ENCODE measurements at places on chromosomes 4 and X. TPM values are rescaled to one million over a fixed set of nuclear protein-coding genes. Genes with fewer than 3 reads are reported as not detected.

The EDA gene
- total RNA-seq = 15.2 TPM

- H3K4me1 ChIP-seq = no peaks in the 10 kb centered on the region
- peaks cover 88% of the 10 kb centered on the region for H3K36me3 ChIP-seq
- H3K27ac ChIP-seq = no peak overlapping the region
- H3K27me3 ChIP-seq = no peaks in the 10 kb centered on the region
- no peak overlapping the region for H3K4me3 ChIP-seq
- no peak for DNase-seq
These were observed 9.2 kb downstream of the LAGE3 start for GRCh38 chrX:154469880-154470279.

DNA sequence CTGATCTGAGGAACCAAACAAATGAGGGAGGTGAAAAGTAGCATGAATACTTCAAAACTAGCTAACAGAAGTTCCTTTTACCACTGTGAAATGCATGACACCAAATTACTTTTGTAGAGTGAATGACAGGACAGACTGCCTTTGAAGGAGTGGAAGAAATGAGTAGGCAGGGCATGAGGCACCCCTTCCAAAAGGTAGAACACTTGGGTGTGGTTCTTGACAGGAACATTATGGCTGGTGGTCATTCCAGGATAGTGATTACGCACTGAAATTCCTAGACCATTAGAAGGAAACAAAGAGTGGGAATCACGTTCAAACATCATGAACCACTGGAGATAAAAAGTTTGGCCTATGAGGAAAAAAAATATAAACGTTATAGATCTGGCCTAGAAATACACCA lies 4.9 kb downstream of the HUWE1 start:
- H3K36me3 ChIP-seq = no peaks in the 10 kb centered on the region
- no peaks in the 10 kb centered on the region for H3K27me3 ChIP-seq
- peaks cover 2% of the 10 kb centered on the region for H3K4me1 ChIP-seq
- DNase-seq = no peak

- no peak for DNase-seq
- no peak overlapping the region for H3K27ac ChIP-seq
- no peak overlapping the region for H3K4me3 ChIP-seq
- no peaks in the 10 kb centered on the region for H3K27me3 ChIP-seq
- no peaks in the 10 kb centered on the region for H3K4me1 ChIP-seq
These were observed 6.2 kb upstream of the PCDH18 start for GRCh38 chr4:137538526-137538925.

DNA sequence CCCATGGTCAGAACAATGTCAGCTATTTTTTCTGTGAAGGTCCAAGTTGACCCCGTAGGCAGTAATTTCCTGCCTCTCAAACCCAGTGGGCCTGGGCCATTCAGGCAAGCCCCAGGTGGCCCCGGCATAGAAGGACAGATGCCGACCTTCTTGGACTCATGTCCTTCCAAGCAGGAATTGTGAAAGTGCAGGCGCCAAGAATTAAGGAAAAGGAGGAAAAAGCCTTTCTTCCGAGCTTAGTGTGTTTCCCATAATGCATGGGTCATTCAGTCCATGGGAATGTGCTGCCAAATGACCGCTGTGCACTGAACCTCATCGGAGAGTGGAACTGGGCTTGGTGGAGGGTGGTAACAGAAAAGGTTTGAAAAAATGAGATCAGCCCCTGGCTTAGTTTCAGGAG lies 196.5 kb upstream of the HS3ST1 start:
- H3K4me1 ChIP-seq = no peaks in the 10 kb centered on the region
- no peak overlapping the region for H3K27ac ChIP-seq
- H3K4me3 ChIP-seq = no peak overlapping the region
- H3K36me3 ChIP-seq = no peaks in the 10 kb centered on the region
- no peaks in the 10 kb centered on the region for H3K27me3 ChIP-seq

- H3K36me3 ChIP-seq = no peaks in the 10 kb centered on the region
- H3K4me1 ChIP-seq = no peaks in the 10 kb centered on the region
- DNase-seq = no peak
- no peaks in the 10 kb centered on the region for H3K27me3 ChIP-seq
These were observed 17.0 kb downstream of the SLC9B1 start for GRCh38 chr4:103002551-103002950.

GRCh38 chr4:56229947-56230346 lies 157.3 kb downstream of the AASDH start:
- peaks cover 3% of the 10 kb centered on the region for H3K36me3 ChIP-seq
- no peak overlapping the region for H3K4me3 ChIP-seq

DNA sequence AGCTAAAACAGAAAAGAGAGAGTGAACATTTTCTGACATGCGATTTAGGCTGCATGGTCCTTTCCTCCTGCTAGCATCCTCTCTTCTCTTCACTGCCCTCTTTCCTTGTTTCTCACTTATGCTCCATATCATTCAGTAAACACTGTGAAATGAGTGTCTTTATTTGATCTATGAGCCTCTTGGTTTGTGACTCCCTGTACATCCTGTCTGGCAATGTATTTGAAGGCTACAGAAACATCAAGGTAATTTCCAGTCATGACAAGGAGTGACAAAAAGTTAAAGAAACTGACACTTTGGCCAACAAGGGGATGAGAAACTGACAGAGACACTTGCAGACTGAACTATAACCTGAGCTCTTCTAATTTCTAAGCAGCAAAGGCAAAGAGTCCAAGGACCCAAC lies 8.7 kb downstream of the FTHL17 start:
- DNase-seq = no peak
- H3K4me1 ChIP-seq = no peaks in the 10 kb centered on the region
- H3K4me3 ChIP-seq = no peak overlapping the region
- no peaks in the 10 kb centered on the region for H3K36me3 ChIP-seq
- H3K27me3 ChIP-seq = no peaks in the 10 kb centered on the region

The AMBN gene
- total RNA-seq = not detected

The XAGE3 gene
- total RNA-seq = not detected

DNA sequence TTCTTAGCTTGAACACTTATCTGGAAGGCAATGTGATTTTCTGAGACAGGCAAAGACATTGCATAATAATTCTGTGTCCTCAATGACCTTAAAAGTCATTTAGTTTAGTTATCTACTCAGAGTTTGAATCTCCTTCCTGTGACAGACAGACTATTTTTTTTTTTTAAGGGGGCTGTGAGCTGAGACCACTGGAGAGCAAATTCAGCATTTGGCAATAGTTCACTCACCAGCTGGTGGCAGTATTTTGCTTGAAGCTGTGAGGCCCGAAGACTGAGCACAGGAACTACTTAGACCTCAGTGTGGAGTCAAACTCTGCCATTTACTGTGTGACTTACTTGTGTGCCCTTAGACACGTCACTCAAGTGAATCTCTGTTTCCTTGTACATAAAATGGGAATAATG lies 22.9 kb upstream of the CPE start:
- no peak overlapping the region for H3K27ac ChIP-seq
- H3K27me3 ChIP-seq = no peaks in the 10 kb centered on the region
- DNase-seq = peak; percentile 83
- H3K4me1 ChIP-seq = no peaks in the 10 kb centered on the region

The GLOD5 gene
- total RNA-seq = not detected

The DCAF16 gene
- 49.6 TPM for total RNA-seq

The HPF1 gene
- total RNA-seq = 31.4 TPM

- no peak for DNase-seq
- H3K27me3 ChIP-seq = no peaks in the 10 kb centered on the region
- H3K4me3 ChIP-seq = no peak overlapping the region
- H3K36me3 ChIP-seq = no peaks in the 10 kb centered on the region
- no peaks in the 10 kb centered on the region for H3K4me1 ChIP-seq
- no peak overlapping the region for H3K27ac ChIP-seq
These were observed 313.2 kb upstream of the DKK2 start for GRCh38 chr4:107349266-107349665.

GRCh38 chr4:74282926-74283325 lies 25.3 kb upstream of the EPGN start:
- H3K27ac ChIP-seq = no peak overlapping the region
- DNase-seq = peak; percentile 39
- H3K4me3 ChIP-seq = no peak overlapping the region

The PPARGC1A gene
- total RNA-seq = 15.8 TPM

The MAGEA4 gene
- not detected for total RNA-seq

- no peaks in the 10 kb centered on the region for H3K4me1 ChIP-seq
- H3K27ac ChIP-seq = no peak overlapping the region
- no peaks in the 10 kb centered on the region for H3K36me3 ChIP-seq
- no peaks in the 10 kb centered on the region for H3K27me3 ChIP-seq
- no peak for DNase-seq
These were observed 169.4 kb downstream of the ZNF674 start for GRCh38 chrX:46375831-46376230.

DNA sequence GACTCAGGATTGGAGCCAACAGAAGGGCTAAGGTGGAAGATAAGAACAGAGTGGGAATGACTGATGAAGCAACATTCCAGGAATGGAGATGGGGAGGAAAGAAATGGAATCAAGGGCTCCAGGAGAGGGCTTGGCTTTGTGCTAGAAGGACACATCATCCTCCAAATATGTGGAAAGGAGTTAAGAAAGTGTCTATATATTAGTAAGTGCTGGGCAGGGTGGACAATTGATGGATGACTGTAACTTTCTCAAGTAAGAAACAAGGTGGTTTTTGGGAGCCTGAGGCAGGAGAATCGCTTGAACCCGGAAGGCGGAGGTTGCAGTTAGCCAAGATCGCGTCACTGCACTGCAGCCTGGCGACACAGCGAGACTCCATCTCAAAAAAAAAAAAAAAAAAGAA lies 71.6 kb upstream of the NFKB1 start:
- no peak overlapping the region for H3K4me3 ChIP-seq
- H3K36me3 ChIP-seq = no peaks in the 10 kb centered on the region
- no peaks in the 10 kb centered on the region for H3K27me3 ChIP-seq
- no peak for DNase-seq

- peak within 1 kb of the TSS; percentile 71 for H3K4me3 ChIP-seq
- H3K27me3 ChIP-seq = peaks cover 16% of the 10 kb centered on the region
- H3K36me3 ChIP-seq = no peaks in the 10 kb centered on the region
- peaks cover 13% of the 10 kb centered on the region for H3K4me1 ChIP-seq
- peak within 1 kb of the TSS; percentile 22 for H3K27ac ChIP-seq
These were observed at the start of gene SPOCK3 for GRCh38 chr4:167234316-167234881. SPOCK3 (minus strand) TSS chr4:167234494.

The HHIP gene
- total RNA-seq = 11.5 TPM

GRCh38 chrX:39261446-39262147 lies 460.3 kb downstream of the MID1IP1 start:
- H3K27ac ChIP-seq = no peak overlapping the region
- no peaks in the 10 kb centered on the region for H3K4me1 ChIP-seq
- H3K36me3 ChIP-seq = no peaks in the 10 kb centered on the region
- H3K4me3 ChIP-seq = no peak overlapping the region
- peaks cover 2% of the 10 kb centered on the region for H3K27me3 ChIP-seq

DNA sequence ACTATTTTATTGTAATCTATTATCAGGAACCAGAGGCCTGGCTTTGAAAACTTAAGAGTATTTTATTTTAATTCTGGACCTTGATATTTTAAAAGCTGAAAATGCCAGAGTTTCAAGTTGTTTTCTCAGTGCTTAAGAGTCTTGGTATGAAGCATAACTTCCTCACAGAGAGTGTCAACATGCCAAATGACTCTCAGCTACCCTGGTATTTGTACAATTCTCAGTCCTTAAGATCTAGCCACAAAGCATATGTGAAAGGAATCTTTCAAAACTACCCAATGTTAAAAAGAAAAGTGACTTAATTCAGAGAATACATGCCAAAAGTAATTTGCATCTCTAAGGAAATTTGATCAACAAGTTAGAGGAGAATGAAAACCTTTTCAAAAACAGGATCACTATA lies 171.9 kb downstream of the DKK2 start:
- H3K4me3 ChIP-seq = no peak overlapping the region
- H3K27ac ChIP-seq = no peak overlapping the region
- H3K36me3 ChIP-seq = no peaks in the 10 kb centered on the region

The SLC6A14 gene
- not detected for total RNA-seq

DNA sequence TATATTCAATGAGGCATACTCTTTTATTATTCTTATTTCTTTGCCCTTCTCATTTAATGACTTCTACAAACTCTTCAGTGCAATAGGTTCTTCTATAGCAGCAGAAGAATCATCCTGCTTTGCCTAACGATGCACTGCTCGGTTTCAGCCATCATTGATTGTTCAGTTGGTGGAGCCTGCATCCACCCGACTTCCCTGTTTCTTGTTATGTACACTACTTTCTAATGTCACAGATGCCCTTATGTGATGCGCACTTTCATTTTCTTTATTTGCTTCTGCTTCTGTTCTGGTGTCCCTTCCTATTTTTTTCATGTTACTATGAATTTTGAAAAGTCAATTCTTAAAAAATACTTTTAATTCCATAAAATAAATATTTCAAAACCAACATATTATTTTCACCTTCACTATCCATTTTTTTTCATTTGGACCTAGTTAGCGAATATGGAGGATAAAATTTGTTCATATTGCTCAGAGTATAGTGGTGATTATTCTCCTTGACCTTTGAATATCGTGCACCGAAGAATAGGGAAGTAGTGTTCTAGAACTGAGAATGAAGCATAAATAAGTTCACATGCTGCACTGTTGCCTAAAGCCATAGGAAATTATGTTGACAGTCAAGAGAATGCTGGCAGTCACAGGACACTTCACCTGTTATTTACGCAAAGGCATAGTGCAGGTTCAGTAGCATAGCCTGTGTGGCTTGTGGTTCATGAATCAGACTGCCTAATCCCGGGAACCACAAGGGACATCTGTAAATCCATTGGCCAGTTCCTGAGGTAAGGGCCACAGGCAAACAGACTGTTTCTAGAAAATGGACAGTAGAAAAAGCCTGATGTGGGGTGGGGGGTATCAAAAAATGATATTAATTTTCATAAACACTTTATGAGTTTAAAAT lies 21.3 kb upstream of the SFRP2 start:
- DNase-seq = no peak
- H3K4me1 ChIP-seq = no peaks in the 10 kb centered on the region
- H3K4me3 ChIP-seq = no peak overlapping the region
- H3K27me3 ChIP-seq = no peaks in the 10 kb centered on the region
- no peaks in the 10 kb centered on the region for H3K36me3 ChIP-seq

The TEX13D gene
- total RNA-seq = not detected

DNA sequence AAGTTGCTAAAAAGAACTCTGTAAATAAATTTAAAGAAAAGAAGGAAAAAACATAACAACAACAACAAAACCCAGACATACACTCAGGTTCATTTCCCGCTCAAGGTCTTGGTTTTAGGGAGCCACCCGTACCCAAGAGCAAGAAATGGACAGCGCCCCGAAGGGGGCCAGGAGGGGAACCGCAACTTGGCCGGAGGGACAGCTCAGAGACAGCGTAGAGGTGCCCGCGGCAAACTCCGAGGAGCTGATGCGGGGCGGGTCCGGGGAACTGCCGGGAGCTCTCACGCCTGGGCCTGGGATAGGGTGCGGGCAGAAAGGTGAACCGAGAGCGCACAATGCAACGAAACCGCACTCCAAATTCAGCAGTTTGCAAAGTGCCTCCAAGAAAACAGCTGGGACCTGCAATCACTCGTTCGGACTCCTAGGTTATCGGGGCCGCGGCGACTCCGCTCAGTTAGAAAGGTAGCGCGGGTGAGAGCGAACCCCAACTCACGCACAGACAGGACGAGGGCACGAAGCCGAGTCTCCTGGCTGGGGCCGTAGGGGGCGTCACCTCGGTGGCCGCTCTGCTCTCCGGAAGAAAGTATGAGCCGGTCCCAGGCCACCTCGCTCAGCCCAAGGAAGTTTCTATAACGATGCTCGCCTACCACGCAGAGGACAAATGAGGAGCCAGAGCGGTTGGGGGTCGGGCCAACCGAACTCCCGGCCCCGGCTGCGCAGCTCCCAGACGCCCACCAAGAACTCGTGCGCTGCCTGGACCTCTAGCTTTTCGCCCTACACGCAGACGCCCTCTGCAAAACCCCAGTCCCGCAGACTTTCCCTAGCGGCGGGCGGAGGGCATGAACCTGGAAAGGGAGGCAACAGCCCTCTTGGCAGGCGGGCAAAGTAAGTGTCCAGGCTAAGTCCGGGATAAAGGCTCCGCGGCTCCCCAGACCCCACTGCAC lies 1.4 kb downstream of the NDNF start:
- peaks cover 21% of the 10 kb centered on the region for H3K4me1 ChIP-seq
- peak overlapping the region; percentile 73 for H3K27ac ChIP-seq
- H3K27me3 ChIP-seq = peaks cover 26% of the 10 kb centered on the region
- H3K4me3 ChIP-seq = peak overlapping the region; percentile 65
- no peaks in the 10 kb centered on the region for H3K36me3 ChIP-seq
